ENCODE measurements at places on chromosomes 6 and 20.

GRCh38 chr20:51171141-51171540, 148.2 kb upstream of the KCNG1 start:
- DNase-seq = no peak

- DNase-seq = no peak
Observed at GRCh38 chr6:152552616-152553209, 84.4 kb downstream of the SYNE1 start.

- no peak for DNase-seq
Observed at GRCh38 chr6:83954371-83954770, 79.2 kb upstream of the MRAP2 start.

DNA sequence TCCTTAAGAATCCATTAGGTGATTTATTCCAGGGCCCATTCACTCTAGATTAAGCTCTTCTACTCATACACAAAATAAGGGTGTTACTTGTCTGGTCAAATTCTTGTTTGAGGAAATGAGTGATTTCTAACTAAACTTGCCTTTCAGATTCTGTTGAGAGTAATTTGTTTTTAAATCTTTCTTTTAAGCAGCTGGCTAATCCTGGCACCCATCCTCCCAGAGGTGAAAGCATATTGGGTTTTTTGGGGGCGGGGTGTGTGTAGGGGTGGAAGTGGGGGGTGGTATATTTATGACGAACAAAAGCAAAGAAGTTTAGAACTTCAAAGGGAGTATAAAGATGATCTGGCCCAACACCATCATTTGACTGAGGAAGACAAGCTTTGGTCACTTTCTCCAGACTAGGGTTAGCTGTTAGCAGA, 94.7 kb downstream of the RTN4IP1 start:
- no peak for DNase-seq

DNA sequence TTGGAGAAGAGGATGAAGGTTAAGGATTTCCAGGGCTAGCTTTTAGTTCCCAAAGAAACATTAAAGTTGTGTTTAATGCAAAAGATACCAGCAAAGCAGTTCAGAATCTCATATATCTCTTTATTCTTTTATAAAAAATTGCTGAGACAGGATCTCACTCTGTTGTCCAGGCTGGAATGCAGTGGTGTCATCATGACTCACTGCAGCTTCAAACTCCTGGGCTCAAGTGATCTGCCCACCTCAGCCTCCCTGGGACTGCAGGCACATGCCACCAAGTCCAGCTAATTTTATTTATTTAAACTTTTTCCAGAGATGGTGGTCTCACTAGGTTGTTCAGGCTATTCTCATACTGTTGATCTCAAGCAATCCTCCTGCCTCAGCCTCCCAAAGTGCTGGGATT, 41.1 kb upstream of the CAP2 start:
- no peak for DNase-seq

DNA sequence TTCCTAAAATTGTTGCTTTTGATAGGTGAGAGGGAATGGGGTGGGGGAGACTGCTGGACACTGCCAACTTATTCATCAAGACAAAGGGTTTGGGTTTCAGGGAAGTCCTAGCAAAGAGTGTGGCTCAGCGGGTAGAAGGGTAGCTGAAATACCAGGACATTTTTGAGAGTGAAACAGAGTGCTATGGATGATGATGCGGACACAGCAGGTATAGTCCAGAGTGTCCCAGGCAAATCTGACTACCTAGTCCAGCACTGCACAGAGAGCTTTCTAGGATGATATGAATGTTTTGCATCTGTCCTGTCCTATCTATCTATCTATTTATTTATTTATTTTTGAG, 154.3 kb downstream of the BCAS1 start:
- no peak for DNase-seq

DNA sequence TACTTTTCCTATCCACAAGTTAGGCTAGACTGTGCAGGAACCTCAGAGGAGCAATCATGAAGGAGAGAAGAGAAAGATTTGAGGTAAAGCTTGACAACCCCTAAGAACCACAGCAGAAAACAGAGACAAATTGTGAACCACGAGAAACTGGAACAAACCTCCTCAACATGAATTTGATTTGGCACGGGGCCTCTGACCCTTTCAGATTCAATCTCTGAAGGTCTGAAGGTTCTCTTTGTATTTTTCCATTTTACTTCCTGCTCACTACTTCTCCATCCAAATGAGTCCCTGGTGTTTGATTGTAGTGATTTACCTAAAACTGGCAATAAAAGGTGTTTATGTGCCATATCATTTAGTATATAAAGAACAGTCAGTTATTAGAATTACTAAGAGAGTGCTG, 126.1 kb upstream of the STXBP5 start:
- no peak for DNase-seq

GRCh38 chr6:92559003-92559402, 860.4 kb downstream of the EPHA7 start:
- DNase-seq = no peak

DNA sequence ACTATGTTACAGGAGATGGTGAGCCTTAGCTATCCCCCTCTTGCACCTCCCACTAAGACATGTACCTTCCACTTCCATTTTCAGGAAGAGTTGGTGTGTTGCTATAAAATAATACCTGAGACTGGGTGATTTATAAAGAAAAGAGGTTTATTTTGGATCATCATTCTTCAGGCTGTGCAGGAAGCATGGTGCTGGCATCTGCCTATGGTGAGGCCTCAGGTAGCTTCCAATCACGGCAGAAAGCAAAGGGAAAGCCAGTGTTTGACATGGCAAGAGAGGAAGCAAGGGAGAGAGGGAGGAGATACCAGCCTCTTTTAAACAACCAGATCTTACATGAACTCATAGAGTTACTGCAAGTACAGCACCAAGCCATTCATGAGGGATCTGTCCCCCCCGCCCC, 32.2 kb downstream of the GSS start:
- DNase-seq = no peak

- peak; percentile 93 for DNase-seq
Observed at GRCh38 chr20:25696371-25697131, at the start of gene ZNF337. Gene ZNF337 (minus strand): TSS chr20:25696853. CDS start chr20:25686417, 10,436 bp downstream.
